ENCODE measurements at places on chromosomes 4 and X.

- no peak for DNase-seq
Measured at GRCh38 chrX:140040386-140040785, 75.1 kb upstream of the CXorf66 start.

DNA sequence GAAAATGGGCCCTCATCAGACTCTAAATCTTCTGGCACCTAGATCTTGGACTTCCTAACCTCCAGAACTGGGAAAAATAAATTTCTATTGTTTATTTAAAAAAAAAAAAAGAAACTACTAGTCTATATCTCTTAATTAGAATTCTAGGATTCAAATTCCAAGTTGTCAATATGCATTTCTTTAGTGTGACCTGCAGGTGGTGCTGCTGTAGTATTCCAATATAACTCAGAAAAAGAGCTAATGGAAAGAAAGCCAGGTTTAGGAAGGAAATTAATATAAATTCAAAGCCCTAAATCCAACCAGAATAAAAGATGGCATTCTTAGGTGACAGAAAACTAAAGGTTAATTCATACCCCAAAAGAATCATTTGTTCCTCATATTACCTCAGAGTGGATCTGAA, 80.0 kb upstream of the NALF2 start:
- no peak for DNase-seq

DNA sequence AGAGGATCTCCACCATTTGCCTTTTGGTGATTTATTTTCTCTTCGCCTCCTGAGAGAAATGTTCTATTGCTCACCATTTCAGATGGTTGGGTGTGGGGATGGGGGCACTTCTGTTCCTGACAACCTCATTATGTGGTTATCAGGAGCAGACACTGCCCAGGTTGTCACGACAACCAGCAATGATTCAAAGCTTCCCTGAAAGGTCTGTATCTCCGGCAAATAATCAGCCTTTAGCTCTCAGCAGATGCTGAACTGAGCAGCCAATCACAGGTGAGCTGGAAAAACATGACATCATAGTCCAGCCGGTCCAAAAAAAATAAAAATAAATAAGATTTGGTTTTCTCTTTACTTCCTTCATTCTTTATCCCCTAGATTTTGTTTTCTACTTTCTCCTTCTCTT, 5.5 kb upstream of the PAK3 start:
- no peak for DNase-seq

DNA sequence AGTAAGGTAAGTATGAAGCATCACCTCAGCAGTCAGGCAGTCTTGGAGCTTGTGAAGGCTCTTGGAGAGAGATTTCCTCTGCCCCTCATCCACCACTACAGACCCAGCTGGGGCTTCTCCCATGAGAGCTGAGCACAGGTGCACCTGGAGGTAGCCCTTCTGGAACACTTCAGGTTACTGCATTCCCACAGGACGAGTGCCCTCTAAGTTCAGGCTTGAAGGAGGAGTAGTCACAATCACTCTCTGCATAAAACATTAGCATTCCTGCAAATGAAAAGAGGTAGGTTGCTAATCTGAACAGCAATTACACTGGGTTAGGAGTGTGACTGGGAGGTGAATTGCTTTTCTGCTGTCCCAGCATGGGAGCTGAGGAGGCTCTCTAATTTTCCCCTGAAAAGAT, 308.8 kb downstream of the TEX13C start:
- no peak for DNase-seq

DNA sequence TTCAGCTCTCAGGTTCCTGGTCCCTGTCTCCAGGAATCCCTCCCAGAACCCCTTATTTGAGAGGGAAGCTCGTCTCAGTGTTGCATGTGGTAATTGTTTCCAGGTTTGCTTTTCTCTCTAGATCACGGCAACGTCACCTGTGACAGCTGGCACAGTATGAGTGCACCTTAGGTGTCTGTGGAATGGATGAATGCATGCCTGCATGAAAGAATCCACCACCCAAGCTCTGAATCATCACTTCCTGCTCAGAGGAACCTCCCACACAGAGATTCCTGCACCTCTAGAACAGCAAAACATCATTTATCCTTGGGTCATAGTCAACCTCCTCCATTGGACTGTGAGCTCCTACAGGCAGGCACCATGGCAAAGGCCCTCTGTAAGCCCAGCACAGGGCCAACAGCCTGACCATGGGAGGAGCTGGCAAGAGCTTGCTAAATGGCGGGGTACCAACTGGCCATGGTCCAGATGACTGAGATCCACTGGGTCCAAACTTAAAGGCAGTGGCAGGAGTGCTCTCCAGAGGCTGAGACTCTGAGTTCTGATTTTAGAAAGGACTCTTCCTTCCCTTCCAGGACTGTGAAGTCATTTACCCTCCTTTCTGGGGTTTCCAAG, 116.2 kb downstream of the SLC2A9 start:
- no peak for DNase-seq

- DNase-seq = no peak
Measured at GRCh38 chrX:66030505-66031317, 9.2 kb downstream of the VSIG4 start.

DNA sequence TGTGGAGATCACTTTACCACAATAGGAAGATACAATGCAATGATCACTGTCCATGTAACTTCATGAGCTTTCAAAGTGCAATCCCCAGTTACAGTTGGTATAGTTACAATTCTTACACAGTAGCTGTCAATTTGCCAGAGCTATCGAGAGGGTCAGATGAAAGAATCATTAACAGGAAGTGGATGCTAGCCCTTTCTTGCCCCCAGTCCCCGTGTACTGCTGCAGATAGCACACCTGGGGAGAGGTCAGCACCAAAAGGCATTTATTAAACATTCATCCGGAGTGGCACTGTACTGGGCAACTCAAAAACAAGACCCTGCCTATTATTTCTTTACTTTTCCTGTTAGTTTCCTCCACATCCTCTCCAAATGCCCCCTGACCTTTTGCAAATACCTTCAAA, 47.7 kb downstream of the SOD3 start:
- DNase-seq = no peak

GRCh38 chr4:118968005-118968404, 79.4 kb downstream of the SYNPO2 start:
- DNase-seq = no peak

GRCh38 chr4:161197912-161198311, 965.9 kb downstream of the FSTL5 start:
- DNase-seq = no peak

DNA sequence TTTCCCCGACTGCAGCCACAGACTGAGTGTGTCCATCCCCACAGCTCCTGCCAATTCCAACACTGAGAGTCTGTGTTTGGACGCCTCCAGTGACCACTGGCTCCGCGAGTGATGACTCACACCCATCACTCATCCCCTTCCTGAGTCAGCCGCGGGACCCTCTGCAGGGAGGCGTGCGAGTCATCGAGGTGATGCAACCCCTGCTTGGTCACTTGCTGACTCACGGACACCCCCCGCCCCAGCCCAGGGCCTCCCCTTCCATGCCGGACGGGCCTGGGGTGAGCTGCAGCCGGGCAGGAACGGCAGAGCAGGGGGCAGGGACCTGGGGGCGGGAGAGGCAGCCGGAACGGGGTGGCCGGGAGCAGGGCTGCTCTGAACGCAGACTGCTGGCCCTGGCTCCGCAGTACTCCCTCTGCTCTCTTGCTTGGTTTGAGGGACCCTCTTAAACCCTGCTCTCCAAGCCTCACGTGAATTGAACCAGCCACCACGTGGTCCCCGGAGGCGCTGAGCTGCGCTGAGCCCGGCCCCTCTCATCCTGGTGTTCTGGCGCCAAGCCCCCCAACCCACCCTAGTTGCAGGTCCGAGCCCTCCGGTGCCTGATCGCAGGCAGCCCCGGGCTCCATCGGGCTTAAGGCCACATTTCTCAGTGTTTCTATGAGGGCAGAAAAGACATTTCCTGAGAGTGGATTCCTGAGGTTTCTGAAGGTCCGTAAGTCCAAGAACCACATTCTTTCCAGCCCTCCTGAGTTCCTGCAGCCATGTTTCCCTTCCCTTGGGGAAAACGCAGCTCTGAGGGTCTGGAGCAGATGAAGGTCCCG, 32.4 kb downstream of the FGFRL1 start:
- no peak for DNase-seq

DNA sequence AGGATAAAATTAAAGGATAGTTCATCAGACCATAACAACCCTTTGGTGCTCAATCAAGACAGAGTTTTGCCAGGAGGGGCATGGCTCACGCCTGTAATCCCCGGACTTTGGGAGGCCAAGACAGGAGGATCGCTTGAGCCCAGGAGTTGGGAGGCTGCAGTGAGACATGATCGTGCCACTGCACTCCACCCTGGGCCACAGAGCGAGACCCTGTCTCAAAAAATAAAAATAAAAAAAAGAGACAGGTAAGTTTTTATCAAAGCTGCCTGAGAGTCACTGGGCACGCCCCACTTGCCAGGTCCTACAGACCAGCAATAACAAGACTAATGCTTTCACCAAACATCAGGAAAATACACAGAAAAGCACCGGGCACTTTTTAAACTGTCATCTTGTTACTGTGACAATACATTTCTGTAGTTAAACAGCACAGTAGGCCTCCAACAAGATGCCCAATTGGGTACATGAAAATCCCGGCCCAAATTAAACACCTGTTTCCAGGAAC, 765 bp downstream of the CFAP97 start:
- no peak for DNase-seq

DNA sequence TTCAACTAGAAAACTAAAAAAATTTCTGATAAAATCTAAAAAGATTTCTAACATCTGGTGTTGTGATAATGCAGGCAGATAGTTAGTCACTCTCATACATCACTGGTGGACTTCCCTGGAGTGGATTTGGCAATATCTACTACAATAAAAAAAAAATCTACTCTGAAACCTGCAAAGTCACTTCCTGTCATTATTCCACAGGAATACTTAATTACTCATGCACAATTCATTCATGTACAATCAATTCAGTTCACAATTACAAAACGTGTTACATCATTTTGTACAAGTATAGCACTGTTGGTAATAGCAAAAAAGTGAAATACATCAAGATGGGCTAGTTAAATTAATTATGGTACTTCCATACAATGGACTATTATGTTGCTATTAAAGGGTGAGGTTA, 16.5 kb upstream of the RHOH start:
- DNase-seq = no peak

- DNase-seq = no peak
Measured at GRCh38 chr4:163603257-163603656, 108.8 kb downstream of the TMA16 start.

DNA sequence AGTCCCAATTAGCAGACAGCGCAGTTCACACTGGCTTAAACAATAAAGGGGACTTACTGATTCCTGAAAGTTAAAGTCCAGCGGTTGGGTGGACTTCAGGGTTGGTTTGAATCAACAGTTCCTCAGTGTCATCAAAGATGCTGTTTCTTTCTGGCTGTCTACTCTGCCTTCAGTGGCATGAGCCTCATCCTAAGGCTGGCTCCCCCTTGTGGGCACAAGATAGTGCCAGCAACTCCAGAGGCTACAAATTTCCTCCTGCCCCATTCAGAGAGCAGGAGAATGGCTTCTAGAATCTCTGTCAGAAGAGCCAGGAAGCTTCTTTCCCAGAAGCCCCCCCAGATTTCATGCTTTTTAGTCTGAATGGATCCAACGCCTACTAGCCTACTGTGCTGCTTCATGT, 82.4 kb upstream of the MTM1 start:
- DNase-seq = peak; percentile 10

- DNase-seq = no peak
Measured at GRCh38 chrX:115689931-115690330, 129.0 kb downstream of the PLS3 start.

DNA sequence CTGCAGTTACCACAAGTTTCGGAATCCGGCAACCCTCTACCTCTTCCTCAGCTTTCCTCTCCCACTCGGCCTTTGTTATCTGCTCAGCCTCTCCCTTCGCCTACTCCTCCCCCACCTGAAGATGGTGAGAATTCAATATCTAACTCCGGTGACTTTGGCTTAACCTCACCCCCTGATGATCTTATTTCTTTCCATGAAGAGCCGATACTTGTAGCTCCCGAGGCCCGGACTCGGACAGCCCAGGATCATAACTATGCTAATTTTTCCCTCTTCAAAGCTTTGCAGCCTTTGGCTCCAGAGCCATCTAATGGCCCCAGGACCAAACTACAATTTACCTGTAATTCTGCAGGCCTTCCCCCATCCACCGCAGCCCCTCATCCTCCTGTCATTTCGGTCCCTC, 32.0 kb upstream of the MGST2 start:
- DNase-seq = no peak

DNA sequence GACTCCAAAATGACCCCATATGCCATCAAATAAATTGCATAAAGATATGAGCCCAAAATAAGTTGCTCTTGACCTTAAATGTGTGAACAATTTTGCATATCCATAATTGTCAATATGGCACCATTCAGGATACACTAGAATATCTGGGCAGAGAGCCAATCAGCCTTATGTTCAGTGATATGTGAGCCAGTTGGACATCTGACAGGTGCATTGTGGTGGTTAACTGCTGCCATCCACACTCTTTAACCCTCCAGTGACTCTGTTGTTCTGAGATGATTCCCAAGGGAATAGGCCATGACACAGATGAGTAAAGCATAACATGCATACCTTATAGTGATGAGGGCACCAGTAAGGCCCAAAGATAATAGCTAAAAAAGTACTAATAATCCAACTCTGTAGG, 500.1 kb downstream of the PCDH18 start:
- DNase-seq = no peak

DNA sequence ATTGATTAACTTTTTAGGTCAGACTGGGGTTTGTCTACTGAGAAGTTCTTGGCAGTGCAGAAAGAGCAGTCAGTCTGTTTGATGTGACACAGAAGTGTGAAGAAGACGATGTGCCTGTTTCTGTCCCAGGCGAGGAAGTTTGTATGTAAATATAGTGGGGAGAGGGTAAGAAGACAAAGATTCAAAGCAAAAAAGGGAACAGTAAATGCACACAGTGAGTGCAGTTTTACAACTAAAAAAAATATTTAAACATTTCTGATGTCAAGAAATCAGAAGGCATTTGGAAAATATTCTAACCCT, 264.9 kb downstream of the RAPGEF2 start:
- no peak for DNase-seq

Measured in T follicular helper cell (primary cell).